ENCODE measurements at places on chromosomes 3 and 15. TPM values are rescaled to one million over a fixed set of nuclear protein-coding genes. Genes with fewer than 3 reads are reported as not detected.

Gene NR1D2
- 12.5 TPM for total RNA-seq

Gene TTLL3
- 5.5 TPM for total RNA-seq

Gene KIF7
- 3.4 TPM for total RNA-seq

Gene PIERCE2
- 4.7 TPM for total RNA-seq

Gene PARP6
- 63.4 TPM for total RNA-seq

Gene SUMF1
- total RNA-seq: 20.5 TPM

Gene LTK
- total RNA-seq: 0.05 TPM

Gene HIGD2B
- not detected for total RNA-seq

Gene ZNF280D
- total RNA-seq: 14.3 TPM

Gene ACTC1
- 0.22 TPM for total RNA-seq

Gene MTHFS
- total RNA-seq: 78.0 TPM

Gene CCDC33
- total RNA-seq: 7.5 TPM

Gene C3orf22
- total RNA-seq: not detected

Gene SCN5A
- total RNA-seq: 0.89 TPM

Gene ACTRT3
- total RNA-seq: 2.6 TPM

Gene CACNA1D
- 0.55 TPM for total RNA-seq

Gene CRYGS
- 0.40 TPM for total RNA-seq

Gene SKOR1
- not detected for total RNA-seq

Gene ENTPD3
- 0.03 TPM for total RNA-seq

Gene TMCO5A
- not detected for total RNA-seq

Gene PCYT1A
- total RNA-seq: 44.1 TPM

Gene SLC35G2
- total RNA-seq: 21.9 TPM

Gene RGMA
- total RNA-seq: 0.49 TPM

Gene CHRNA3
- 0.33 TPM for total RNA-seq

Gene LRRC58
- total RNA-seq: 13.7 TPM

Gene KCTD6
- total RNA-seq: 6.5 TPM

Gene MESP1
- 7.2 TPM for total RNA-seq

Gene SLC22A13
- total RNA-seq: not detected

Gene NEK11
- 4.2 TPM for total RNA-seq

Gene LRRC31
- not detected for total RNA-seq

Gene SLC12A8
- total RNA-seq: 2.3 TPM

Gene ROBO2
- total RNA-seq: not detected

Gene PPP1R14D
- not detected for total RNA-seq

Gene SLC9C1
- not detected for total RNA-seq

Gene PGBD4
- total RNA-seq: 1.5 TPM

Gene DAPK2
- 3.7 TPM for total RNA-seq

Gene SEMA3B
- total RNA-seq: 5.2 TPM

Gene MAP2K5
- 11.7 TPM for total RNA-seq

Gene SMAD6
- total RNA-seq: 25.5 TPM

Gene SNX1
- total RNA-seq: 73.9 TPM

Gene CHL1
- total RNA-seq: not detected

Gene SH3GL3
- total RNA-seq: 0.25 TPM

Gene ADGRG7
- not detected for total RNA-seq

Gene FANCD2
- total RNA-seq: 18.7 TPM

Gene UBA5
- total RNA-seq: 27.8 TPM

Gene PTPN9
- total RNA-seq: 47.4 TPM

Gene ISL2
- total RNA-seq: 2.9 TPM

Gene RAD51
- total RNA-seq: 17.9 TPM

Gene LRRC3B
- not detected for total RNA-seq

Gene ZIC1
- total RNA-seq: 0.01 TPM

Gene CSTA
- total RNA-seq: 0.81 TPM

Gene CCDC9B
- 19.9 TPM for total RNA-seq

Gene ARNT2
- total RNA-seq: 16.5 TPM

Gene CDHR4
- total RNA-seq: 0.12 TPM

Gene ANKUB1
- not detected for total RNA-seq

Gene GRK7
- total RNA-seq: 0.02 TPM

Gene PLOD2
- total RNA-seq: 85.1 TPM

Gene EPHB1
- total RNA-seq: 0.06 TPM

Data from A549 treated with AZD2906 at 1 μM for 4 hours (cell line).